ENCODE measurements at places on chromosomes 7 and 10.

DNA sequence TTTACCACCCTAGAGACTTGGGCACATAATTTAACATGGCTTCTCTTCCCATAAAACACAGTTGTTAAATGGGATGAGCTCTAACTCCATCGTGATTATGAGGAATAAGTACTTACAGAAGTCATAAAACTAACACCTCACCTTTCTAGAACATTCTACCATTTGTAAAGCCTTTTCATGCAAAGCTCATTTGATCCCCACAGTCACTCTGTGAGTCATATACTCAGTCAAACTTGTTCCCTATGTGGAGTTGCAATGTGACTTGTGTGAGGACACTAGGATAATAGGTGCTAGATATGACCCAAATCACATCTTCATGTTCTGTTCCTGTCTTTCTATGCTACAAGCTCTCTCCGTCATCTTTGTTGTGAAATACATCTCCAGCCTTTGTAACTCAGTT, 371.7 kb downstream of the WDR11 start:
- no peak for DNase-seq

DNA sequence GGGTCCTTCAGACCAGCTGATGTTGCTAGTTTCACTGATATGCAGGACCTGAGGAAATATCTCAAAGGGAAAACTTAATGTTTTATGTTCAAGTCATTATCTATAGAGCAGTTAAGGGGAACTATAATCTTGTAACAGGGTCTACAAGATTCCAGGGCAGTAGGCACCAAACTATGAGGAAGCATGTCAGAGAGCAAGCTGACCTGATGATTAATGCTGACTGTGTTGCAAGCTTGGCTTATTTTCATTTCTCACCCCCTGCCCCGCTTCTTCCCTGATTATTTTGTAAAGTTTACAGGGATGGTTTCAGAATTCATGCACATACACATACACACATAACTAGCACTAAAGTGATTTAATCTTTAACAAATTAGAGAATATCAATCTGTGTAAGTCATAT, 84.3 kb upstream of the CACNA2D1 start:
- no peak for DNase-seq

- no peak for DNase-seq
Measured at GRCh38 chr10:72240371-72240770, 24.3 kb upstream of the ASCC1 start.

DNA sequence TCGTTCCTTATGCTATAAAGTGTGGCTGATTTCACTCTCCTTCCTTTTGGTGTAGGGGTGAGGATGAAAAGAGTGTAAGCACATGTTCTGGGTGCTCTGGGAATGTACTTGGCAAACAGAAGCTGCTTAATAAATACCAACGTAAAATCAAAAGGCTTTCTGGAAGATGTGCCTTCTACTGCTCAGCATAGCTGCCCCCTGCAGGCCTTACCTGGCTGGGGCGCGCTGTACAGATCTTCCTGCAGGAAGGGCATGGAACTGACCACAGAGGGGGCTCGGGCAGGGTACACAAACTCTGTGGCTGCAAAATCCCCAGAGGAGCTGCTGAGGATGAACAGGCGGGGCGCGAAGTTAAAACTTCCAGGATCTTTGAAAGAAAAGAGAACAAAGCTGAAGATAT, 169.4 kb downstream of the SVIL start:
- DNase-seq = no peak

GRCh38 chr7:33050535-33051318, 11.8 kb downstream of the NT5C3A start:
- DNase-seq = peak; percentile 38

GRCh38 chr10:1732564-1732996, 4.7 kb downstream of the ADARB2 start:
- DNase-seq = no peak

DNA sequence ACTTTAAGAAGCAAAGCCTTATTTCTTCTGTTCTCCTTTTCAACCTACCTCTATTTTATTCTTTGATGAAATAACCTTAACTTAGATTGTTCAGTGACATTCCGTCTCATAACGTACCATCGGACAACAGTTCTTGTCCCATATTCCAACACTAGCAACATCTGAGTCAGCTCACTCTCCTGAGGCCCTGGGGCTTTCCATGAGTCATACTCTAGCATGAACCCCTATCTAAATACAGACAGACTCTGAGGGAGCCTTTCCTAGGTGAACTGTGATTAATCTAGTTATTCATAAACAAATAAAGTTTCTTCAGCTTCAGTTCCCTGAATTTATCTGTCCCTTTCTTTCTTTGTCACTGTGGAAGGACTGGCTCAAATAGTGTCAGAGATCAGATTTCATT, 168.7 kb upstream of the LYZL1 start:
- DNase-seq = no peak

GRCh38 chr10:101839416-101840063, 4.1 kb downstream of the KCNIP2 start:
- peak; percentile 54 for DNase-seq

- no peak for DNase-seq
Measured at GRCh38 chr10:98568551-98568950, 121.8 kb upstream of the HPS1 start.

DNA sequence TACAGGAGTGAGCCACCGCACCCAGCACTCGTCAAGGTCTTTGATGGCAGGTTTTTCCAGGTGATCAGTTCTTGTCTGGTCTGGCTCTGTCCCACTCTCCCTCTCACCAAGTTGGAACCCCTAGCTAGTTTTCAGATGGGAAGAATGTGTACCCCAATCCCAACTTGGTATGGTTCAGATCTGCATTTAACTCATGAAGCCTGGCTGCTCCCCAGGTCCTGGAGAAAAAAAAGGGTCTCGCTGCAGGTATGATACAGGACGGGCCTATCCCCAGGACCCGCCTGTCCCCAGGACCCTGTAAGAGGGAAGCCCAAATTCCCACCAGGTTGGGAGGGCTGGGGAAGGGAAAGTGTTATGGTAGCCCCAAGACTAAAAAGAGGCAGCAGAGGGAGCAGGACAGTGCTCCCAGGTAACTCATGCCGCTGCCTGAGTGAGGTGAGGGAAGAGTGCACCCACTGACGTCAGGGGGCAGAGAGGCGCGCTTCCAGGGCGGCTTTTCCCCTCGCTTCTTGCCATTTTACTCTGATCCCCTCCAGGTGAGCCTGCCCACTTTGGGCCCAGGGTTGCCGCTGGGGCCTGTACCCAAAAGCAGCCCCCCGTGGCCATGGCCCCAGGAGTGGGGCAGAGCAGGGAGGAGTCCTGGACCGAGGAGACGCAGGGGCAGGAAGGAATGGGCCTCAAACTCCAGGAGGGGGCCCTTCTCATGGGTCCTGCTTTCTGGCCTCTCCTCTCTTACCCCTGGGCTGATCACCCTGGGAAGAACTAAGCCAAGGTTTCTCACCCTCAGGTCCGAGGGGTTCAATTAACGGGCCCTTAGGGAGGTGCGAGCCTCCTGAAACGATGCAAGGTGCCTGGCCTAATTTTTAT, 36.4 kb upstream of the SRRM3 start:
- DNase-seq = no peak

DNA sequence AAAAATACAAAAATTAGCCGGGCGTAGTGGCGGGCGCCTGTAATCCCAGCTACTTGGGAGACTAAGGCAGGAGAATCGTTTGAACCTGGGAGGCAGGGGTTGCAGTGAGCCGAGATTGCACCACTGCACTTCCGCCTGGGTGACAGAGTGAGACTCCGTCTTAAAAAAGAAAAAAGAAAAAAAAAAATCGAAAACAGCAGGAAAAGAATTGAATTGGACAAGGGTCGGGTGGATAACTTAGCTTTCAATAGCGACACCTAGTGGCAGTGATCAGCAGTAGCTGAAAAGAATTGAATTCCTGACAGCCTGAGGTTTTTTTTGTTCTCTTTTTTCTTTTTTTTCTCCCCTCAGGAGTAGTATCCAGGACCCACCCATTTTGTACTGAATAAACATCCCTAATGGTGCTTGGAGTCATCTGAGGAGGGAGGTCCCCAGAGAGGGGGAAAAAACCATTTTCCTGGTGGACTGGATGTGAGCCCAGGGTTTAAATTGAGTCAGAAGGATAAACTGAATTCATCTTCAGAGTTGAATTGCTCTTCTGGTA, 55.1 kb downstream of the CYCS start:
- peak; percentile 57 for DNase-seq

GRCh38 chr7:15938115-15938514, 251.6 kb upstream of the MEOX2 start:
- DNase-seq = no peak

DNA sequence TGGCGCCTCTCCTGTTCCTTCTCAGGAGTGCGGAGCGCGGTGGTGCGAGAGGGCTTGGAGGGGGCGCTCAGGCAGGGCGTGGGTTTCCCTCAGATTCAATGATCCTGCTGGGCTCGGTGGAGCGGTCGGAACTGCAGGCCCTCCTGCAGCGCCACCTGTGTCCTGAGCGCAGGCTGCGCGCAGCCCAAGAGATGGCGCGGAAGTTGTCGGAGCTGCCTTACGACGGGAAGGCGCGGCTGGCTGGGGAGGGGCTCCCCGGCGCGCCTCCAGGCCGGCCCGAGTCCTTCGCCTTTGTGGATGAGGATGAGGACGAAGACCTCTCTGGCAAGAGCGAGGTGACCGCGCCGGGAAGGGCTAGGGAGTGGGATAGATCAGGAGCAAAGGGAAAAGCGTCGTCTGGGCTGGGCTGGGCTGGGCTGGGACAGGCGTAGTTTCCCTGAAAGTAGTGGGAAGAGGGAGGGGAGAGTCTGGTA, 17.0 kb downstream of the FAM131B start:
- peak; percentile 78 for DNase-seq

- no peak for DNase-seq
Measured at GRCh38 chr10:105559333-105560097, 918.4 kb downstream of the SORCS3 start.

Data from activated naive CD4-positive, alpha-beta T cell treated with anti-CD3 and anti-CD28 coated beads for 36 hours (primary cell).